ENCODE measurements at places on chromosomes 3 and 15.
A peak's percentile ranks its signal among the peaks of the same experiment; 100 is the strongest.

GRCh38 chr3:4596612-4597011, 103.5 kb downstream of the ITPR1 start:
- no peak for DNase-seq

- DNase-seq, result no peak
Measured at GRCh38 chr3:46091741-46092701, 64.7 kb upstream of the XCR1 start.

DNA sequence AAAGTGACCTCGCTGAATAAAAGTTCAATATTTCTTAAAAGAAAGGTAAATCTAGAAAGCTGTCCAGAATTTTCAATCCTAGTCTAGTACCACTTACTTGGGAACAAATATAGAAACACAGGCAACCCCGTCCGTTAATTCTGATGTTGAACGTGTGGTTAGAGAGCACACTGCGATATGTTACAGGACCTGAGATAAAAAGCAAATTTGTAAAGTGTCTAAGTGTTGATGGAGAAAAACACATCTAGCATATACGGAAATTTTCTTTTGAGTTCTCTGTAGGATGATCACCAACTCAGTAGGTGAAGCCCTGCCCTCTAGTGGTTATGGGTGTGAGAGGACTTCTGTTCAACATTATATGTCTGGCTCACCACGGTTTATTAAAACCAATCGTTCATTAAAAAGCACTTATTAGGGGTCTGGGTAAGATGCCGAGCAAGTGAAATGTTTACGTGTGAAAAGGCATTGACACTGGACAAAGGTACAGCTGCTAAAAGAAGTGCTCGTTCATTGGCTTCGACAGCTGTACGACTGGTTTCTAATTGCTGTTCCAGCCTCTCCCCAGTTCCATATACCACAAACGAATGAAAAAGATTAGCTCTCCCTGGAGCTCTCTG, 1.0 kb upstream of the ATP2C1 start:
- peak; percentile 36 for DNase-seq

DNA sequence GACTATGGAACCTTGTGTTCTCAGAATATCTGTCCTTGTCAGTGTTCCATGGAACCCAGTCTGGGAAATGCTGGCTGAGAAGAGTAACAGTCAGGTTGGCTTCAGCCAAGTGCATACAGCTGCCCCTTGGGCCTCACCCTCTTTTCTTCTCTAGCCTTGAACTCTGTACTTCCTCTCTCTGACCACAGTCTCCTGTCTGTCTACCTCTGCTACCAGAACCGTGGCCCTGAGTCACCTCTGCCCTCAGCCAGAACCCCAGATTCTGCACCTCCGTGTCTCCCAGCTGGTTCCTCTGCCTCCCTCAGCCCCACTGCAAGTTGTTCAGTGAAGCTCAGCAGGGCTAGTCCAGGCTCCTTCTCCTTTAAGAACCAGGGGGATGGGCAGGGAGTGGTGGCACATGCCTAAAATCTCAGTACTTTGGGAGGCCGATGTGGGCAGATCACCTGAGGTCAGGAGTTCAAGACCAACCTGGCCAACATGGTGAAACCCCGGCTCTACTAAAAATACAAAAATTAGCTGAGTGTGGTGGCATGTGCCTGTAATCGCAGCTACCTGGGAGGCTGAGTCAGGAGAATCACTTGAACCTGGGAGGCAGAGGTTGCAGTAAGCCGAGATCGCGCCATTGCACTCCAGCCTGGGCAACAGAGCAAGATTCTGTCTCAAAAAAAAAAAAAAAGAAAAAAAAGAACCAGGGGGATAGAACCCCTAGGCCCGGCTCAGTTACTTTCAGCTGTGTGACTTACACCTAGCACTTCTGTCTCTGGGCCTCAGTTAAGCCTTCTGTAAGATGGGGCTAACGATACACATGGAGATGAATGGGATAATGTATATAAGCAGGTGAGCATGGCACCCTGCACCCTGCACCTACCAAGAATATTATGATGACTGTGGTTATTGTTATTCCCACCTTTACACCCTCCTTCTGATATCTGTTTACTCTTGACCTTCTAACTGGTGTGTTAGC, 24.3 kb upstream of the TATDN2 start:
- DNase-seq, result peak; percentile 44

DNA sequence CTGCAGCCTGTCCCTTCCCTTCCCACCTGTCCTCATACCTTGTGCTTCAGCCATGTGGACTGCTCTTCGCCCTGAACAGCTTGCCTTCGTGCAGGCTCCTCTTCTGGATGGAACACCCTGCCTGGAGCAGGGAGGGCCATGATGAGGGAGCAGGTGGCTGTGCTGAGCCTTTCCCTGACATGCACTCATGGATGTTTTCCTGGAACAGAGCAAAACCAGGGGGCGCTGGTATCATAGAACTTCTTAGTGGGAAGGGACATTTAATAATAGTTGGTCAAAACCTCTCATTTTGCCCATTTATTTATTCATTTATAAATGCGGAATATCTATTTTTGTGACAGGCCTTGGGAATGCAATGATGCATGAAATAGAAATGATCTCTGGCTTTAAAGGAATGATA, 149.3 kb downstream of the CACNA1D start:
- no peak for DNase-seq

GRCh38 chr15:59906046-59906445, 98.1 kb upstream of the FOXB1 start:
- DNase-seq, result no peak

GRCh38 chr15:31089368-31090047, 12.0 kb downstream of the TRPM1 start:
- DNase-seq, result no peak

DNA sequence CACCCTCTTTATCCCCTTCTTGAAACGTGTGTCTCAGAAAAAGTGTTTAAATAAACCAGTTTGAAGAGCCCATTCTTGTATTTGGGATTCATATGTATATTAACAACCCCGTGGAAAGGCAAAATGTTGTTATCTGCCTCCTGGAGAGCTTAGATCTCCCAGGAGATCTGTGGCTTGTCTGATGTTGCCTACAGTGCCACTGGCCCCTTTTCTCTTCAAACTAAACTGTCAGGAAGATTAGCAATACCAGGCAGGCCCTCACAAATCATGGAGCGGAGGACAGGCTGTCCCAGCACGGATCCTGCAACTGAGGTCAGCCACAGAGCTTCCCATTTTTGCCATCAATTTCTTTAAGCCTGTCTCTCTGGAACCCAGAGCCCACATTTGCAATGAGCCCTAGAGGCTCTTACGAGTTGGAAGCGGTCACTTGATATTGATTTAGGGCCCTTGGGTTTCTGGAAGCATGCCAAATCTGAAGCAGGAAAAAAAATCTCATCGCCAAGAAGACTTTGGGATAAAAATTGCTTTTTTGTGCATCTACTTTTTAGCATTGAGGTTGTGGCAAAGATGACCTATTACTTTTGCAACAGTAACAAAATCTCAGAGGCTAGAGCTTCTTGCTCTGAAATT, 234.1 kb downstream of the OPA1 start:
- no peak for DNase-seq

- no peak for DNase-seq
Measured at GRCh38 chr3:136831461-136831860, 12.5 kb downstream of the SLC35G2 start.

DNA sequence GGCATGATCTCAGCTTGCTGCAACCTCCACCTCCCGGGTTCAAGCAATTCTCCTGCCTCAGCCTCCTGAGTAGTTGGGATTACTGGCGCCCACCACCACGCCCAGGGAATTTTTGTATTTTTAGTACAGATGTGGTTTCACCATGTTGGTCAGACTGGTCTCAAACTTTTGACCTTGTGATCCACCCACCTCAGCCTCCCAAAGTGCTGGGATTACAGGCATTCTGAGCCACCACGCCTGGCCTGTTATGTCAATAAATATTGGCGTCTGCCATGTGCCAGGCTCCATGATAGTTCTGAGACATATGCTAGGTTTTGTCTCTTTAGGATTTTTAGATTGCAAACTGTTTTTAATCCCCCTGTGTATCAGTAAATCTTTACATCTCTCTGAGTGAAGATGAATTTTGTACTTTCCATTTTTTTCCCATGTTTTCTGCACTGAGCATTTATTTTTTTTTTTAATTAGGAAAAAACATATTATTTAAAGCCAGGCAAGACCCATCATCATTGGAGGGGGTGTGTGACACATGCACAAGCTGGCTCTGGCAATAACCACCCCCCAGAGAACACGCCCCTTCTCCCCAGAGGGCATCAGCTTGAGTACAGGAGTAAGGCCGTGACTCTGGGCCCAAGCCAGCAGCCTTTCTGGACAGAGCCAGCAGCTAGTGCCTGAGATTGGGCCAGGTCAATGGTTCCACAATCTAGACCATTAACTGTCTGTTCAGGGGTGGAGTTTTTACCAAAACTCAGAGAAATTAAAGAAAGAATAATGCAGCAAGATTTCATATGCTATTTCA, 51.0 kb upstream of the ATP1B3 start:
- no peak for DNase-seq

GRCh38 chr15:28125673-28126651, 26.8 kb upstream of the OCA2 start:
- no peak for DNase-seq

DNA sequence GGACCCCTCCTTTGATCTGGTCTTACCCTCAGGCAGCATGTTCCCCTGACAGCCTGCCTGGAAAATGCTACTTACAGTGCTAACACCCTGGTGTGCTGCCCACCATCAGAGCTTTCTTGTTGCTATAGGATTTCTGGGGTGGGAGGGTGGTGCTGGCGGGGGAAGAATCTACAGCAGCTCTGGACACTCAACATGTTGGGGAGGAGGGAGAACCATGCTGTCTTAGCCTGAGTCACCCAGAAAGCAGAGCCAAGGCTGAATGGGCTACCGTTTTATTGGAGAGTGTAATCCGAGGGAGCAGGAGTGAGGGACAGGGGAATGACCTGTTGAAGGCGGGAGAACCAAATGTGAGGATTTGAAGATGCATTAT, 45.6 kb downstream of the MFSD1 start:
- DNase-seq, result no peak

DNA sequence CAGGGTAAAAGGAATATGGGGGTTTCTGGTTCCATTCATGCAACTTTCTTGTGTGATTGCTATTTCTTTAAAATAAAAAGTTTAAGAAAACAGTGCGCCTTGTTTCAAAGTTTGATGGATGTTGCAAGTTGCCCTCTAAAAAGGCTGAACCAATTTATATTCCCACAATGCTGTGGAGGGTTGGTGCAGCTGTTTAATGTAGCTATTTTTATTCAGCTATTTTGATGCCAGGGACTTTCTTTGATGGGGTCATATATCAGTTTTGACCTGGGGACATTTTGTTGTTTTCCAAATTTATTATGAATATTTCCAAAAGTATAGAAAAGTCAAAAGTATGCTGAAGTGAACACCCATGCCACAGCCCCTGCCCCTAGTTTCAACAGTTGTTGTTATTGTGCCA, 20.5 kb downstream of the EPHB1 start:
- no peak for DNase-seq

GRCh38 chr3:100467133-100467532, 25.3 kb upstream of the TMEM45A start:
- no peak for DNase-seq

GRCh38 chr3:100260081-100260684, 609 bp upstream of the TBC1D23 start:
- no peak for DNase-seq

GRCh38 chr3:173301647-173302046, 95.9 kb upstream of the NLGN1 start:
- DNase-seq, result no peak

GRCh38 chr3:50269977-50270413, 1.0 kb downstream of the SEMA3B start:
- no peak for DNase-seq

GRCh38 chr3:114499976-114500375, 206.1 kb downstream of the TIGIT start:
- no peak for DNase-seq

DNA sequence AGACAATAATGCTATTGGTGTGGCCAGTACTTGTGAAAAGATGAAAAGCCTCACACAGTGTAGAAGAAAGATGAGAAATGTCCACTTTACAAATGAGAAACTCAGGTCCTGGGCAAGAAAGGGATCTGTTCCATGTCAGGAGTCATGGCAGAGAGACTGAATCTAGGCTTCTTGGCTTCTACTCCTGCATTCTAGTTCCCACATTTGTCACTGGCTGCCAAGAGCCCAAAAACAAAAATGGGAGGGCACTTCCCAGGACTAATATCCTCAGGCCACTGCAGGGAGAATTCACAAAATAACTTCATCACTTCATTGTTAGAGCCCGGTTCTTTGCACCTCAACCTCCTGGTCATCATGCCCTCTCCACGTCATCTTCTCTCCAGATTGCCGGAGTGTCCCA, 337.5 kb downstream of the NTRK3 start:
- no peak for DNase-seq

GRCh38 chr3:195828762-195829161, 17.0 kb upstream of the MUC4 start:
- no peak for DNase-seq

GRCh38 chr3:71160785-71161546, 422.6 kb downstream of the FOXP1 start:
- DNase-seq, result no peak

GRCh38 chr15:68725736-68726135, 95.0 kb downstream of the ANP32A start:
- DNase-seq, result no peak

DNA sequence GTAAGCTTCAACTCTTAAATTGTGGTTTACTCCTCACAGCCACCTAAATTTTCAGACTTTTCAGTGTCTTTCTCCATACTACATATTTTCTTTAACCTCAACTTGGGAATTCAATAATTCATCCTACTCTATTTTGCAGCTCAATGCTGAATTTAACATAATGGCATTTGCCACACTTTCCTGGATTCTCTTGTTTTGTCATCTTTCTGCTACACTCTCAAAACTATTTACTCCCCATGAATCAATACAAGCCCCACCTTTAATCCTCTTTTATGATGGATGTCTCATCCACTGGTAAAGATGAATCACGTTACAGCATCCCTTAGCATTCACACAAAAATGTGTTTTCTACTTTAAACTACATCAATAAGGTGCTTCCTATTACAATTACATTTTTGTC, 19.6 kb upstream of the CHMP2B start:
- DNase-seq, result no peak

DNA sequence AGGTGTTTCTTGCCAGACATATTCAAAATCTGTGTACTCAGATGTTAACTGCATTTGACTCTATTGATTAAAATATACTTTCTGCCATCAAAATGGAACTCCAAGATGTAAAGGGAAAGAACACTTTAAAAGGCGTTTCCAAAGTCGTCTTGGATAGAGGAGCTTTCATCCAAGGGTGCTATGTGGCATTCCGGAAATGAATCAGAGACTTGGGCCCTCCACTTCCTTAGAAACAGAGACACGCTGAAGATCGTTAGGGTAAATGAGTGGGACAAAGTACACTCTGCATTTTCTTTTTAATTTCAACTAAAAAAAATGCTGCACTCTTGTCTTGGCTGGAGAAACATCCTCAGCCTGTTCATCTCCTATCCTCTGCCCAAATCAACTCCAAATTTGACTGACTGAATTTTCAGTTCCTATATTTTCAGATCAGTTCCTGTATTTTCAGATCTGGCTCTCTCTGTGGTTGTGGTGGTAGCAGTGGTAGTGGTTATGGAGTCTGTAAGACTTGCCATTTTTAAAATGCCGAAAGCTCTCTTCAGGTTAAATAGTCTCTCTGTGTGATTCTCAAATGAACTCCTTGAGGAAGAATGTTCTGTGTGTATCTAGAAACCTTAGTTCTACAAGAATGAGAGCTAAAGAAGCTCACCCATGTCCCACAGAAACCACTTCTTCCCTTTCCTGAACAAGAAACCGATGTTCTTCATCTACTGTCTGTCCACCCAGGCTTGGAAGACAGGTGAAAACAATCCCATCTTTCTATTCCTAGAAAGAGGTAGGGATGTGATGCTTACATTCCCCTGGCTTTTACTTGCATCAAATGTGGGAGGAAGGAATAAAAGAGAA, 156.8 kb upstream of the ICE2 start:
- DNase-seq, result no peak

- no peak for DNase-seq
Measured at GRCh38 chr3:162092751-162093150, 596.1 kb downstream of the OTOL1 start.
